Stimulated activated CD4-positive, alpha-beta T cell treated with anti-CD3 and anti-CD28 coated beads, Interleukin-4, amount 100 ng/mL, for 48 hours (primary cell): ENCODE measurements at places on chromosomes 3 and 15.

- DNase-seq: no peak
Measured at GRCh38 chr3:122857019-122857418, 62.1 kb downstream of the SLC49A4 start.

DNA sequence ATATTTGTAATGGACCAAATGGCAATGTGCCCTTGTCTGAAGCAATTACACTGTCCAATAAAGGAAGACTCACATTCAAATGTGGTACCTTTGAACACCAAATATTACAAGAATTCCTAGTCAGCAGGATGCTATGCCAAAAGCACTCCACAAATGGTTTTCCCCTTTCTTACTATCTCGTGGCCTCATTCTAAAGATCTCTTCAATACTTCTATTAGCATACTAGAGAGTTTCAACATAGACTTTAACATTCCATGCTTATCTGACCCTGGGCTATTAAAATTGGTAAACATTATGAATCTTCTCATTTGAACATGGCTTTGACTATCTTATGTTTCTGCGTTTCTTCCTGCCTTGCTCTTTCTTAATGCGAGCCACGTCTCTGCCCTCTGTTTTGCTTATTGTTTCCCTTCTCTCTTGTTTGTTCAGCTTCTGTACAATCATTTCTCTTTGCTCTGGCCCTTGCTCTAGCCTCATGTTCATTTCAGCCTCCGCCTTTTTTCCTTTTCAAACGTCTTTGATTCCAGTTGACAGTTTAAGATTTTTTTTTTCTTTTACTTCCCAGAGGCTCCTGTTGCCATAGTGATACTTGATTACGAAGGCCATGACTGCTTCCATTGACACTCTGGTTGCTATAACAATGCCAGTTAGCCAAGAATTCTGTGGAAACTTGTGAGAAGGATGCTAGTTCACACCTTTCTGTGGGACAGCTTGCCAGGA, 49.5 kb upstream of the SLC9A9 start:
- no peak for DNase-seq

DNA sequence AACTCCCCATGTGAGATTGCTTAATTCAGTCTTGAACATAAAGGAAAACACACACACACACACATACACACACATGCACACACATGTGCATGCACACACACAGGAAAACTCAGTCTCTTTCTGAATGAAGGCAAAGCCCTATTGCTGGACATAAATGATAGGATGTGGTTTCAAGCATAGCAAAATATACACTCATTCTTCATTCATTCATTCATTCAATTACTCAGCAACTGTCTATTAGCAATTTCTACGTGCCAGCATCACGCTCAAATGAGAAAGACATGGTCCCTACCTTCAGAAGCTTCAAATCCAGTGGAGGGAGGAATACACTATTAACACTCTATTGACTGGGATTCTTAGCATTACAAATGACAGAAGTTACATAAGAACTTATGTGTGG, 41.8 kb upstream of the UBE2E2 start:
- no peak for DNase-seq

GRCh38 chr3:64848127-64848800, 160.5 kb upstream of the ADAMTS9 start:
- no peak for DNase-seq

- no peak for DNase-seq
Measured at GRCh38 chr3:72261566-72262564, 476.9 kb upstream of the PROK2 start.

- no peak for DNase-seq
Measured at GRCh38 chr3:114212646-114213045, 24.7 kb downstream of the ZNF80 start.

- DNase-seq: no peak
Measured at GRCh38 chr15:48984811-48985352, 21.2 kb upstream of the SHC4 start.

GRCh38 chr3:100526613-100527346, 34.4 kb downstream of the TMEM45A start:
- no peak for DNase-seq

- no peak for DNase-seq
Measured at GRCh38 chr3:119880966-119881365, 99.1 kb downstream of the NR1I2 start.
